Large intestine (tissue), 12 donors: ENCODE measurements at places on chromosomes 3 and 15.

DNA sequence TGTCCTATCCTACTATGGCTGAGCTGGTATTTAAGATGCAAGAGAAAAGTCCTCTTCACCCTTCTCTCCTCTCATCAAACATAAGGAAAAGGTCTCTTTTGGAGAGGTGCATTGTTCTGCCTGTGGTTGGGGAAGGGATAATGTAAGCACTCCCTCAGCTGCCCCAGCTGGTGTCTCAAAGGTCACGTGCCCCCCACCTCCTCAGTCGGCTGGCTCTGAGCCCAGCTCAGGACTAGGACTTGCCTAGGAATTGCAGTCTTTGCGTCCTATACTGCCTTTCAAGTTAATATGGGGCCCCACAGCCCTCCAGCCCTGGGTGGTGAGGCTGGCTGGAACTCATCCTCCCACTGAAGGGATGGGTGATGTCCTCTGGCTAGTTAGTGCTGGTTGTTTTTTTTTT, 29.7 kb downstream of the OR4F15 start:
- no peak for DNase-seq

DNA sequence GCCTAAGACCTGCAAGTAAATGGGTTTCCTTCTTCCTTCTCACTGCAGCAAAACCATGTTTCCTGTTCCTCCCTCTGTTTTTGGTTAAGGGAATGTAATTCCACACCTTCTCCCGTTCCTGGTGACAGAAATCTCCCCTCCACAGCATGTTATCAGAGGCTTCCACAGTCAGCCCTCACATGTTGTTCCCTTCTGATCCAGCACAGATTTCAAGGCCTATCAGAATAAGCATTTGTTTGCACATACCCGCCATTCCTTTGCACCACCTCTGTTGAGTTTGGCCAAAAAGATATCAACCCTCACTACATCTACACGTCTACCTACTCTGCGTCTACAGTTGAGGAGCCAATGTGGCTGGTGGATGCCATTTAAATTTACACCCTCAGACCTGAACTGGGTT, 113.9 kb upstream of the GRM7 start:
- peak; percentile 2 for DNase-seq

- DNase-seq, result no peak
Measured at GRCh38 chr3:117476572-117476971, 767.0 kb downstream of the TUSC7 start.

- no peak for DNase-seq
Measured at GRCh38 chr3:59106085-59106648, 56.3 kb upstream of the CFAP20DC start.

DNA sequence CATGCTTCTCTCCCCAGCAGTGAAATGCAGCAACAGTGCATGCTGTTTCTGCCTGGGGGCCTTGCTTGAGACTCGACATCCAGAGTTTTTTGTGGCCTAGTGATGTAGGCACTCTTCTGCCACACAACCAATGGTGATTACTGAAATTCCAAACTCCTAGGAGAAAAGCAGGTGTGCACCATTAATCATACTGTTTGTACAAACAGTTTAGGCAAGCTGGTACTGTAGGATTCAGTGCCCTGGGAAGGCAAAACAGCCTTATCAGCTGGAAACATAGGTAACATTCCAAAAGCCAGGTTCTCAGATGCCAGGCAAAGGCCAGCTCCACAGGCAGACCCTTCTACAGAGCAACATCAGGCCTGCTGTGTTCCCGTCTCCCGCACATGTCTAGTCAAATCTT, 17.5 kb upstream of the RBP1 start:
- DNase-seq, result no peak

GRCh38 chr3:152742368-152743347, 92.3 kb upstream of the P2RY1 start:
- DNase-seq, result no peak

DNA sequence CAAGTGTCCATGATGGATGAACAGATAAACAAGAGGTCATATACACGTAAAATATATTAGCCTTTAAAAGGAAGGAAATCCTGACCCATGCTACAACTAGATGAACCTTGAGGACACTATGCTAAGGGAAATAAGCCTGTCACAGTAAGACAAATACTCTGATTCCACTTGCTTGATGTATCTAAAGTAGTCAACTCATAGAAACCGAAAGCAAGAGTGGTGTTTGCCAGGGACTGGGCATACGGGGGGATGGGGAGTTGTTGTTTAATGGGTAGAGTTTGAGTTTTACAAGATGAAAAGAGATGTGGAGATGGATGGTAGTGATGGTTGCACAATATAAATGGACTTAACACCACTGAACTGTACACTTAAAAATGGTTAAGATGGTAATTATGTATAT, 65.4 kb downstream of the C3orf70 start:
- no peak for DNase-seq

DNA sequence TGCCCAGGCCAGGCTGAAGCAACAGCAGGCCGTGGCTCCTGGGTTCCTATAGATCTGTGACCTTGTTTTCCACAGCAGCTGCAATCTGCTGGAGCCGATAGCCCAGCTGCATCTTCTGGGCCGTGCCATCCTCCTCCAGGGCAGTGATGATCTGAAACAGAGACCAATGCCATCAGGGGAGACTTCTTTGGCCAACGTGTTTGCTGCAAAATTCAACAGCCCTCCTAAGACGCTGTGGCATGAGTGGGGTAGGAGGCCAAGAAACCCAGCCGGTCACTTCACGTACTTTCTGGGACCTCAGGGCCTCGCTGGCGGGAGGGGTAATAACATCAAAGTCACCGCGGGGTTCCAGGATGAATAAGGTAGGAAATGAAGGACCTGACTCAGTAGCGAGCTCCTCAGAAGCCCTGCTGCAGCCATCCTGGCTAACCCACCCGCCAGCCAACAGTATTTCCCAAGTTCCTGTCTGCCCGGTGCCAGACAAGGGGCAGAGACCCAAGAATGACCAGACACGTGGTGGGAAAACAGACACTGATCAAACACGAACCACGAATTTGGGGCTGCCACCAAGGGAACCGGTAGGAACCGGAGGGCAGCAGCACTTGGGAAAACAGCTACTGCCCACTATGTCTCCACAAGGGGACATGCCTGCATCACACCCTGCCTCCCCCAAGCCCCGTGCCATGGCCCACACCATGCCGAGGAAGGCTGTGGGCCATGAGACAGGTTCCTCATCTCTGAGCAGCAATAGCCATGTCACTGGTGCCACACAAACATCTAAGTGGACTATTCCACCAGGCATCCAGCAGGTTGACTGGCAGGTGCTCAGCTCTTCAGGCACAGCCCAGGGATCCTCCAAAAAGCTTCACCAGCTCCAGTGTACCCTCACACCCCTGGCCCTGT, 25.2 kb downstream of the PLXNB1 start:
- no peak for DNase-seq

- no peak for DNase-seq
Measured at GRCh38 chr3:168548719-168549118, 453.0 kb upstream of the GOLIM4 start.

DNA sequence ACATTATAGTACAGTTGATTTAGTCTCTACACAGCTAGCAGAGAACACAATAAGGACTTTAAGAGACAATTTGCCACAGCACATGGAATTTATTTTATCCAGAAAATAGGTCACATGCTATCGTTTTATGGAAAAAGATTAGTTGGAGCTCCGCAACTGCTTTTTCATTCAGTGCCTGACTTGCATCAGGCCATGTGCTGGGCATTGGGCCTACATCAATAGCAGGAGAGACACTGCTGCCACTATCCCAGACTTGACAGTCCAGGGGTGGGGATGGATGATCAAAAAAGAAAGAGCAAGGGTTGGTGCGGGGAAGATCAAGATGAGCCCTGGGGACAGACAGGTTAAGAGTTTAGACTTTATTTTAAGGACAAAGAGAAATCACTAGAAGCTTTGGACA, 75.2 kb upstream of the C3orf80 start:
- no peak for DNase-seq

GRCh38 chr3:49273825-49274532, 3.1 kb downstream of the C3orf62 start:
- no peak for DNase-seq

- DNase-seq, result no peak
Measured at GRCh38 chr3:136626493-136626892, 125.7 kb downstream of the STAG1 start.

- DNase-seq, result no peak
Measured at GRCh38 chr3:159739969-159740368, 248.7 kb upstream of the IL12A start.

- no peak for DNase-seq
Measured at GRCh38 chr3:182843478-182843877, 50.2 kb downstream of the ATP11B start.

GRCh38 chr15:25677719-25678499, 185.2 kb downstream of the ATP10A start:
- no peak for DNase-seq

GRCh38 chr3:56207922-56208321, 260.3 kb downstream of the ERC2 start:
- no peak for DNase-seq

GRCh38 chr3:142118911-142119310, 30.4 kb downstream of the TFDP2 start:
- peak; percentile 4 for DNase-seq

DNA sequence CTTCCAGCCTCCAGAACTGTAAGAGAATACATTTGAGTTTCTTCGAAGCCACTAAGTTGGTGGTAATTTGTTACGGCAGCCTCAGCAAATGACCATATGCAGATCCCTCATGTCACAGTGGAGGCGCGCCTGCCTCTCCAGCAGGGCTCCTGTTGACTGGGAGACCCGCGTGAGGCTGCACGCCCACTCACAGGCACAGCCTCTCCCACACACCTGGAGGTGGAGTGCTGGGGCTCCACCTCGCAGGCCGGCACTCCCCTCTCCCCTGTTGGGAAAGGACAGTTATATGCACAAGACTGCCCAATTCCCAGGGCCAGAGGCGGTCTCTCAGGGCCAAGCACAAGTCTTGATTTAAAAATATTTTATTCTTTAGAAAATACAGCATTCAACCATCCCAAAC, 2.8 kb upstream of the TLR9 start:
- no peak for DNase-seq

DNA sequence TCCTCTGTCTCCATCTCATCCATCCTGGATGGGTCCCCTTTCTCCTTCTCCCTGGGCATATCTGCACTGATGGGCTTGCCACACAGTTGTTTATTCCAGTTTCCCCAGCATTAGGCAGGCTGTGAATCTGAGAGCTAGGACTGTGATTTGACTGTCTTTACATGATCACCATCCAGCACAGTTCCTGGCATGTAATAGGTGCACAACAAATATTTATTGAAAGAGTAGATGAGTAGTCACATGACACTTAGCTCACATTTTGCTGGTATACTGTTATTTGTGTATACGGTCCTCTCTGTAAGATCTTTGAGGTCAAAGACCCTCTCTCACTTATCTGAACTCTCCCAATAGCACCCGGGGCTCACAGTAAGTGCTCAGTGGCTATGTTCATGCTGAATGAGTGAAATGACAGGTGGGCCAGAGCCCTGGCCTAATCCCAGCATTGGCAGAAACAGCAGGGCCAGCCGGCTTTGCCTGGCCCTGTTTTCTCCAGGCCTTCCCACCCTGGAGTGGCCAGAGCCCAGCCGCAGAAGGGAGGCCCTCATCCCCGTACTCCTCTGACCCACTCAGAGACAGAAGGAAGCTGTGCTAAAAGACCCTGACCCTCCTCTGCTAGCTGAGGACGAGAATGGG, 16.2 kb upstream of the BAHD1 start:
- no peak for DNase-seq

DNA sequence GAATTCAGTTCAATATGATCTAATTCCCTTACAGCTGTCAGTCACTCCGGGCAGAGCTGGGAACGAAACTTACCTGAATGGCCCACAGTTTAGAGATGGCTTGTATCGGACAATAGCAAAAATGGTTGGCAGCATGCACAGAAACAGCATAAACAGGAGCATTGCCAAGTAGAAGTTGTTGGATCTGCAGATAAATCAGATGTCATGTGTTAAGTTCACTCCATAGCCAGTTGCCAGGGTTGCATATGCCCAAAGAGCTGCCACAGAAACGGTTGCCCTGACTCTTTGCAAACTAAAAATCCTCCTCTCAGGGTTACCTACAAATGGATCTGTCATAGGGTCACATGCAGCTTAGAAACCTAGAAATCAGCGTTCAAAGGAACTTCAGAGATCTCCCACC, 15.4 kb upstream of the STARD5 start:
- no peak for DNase-seq

DNA sequence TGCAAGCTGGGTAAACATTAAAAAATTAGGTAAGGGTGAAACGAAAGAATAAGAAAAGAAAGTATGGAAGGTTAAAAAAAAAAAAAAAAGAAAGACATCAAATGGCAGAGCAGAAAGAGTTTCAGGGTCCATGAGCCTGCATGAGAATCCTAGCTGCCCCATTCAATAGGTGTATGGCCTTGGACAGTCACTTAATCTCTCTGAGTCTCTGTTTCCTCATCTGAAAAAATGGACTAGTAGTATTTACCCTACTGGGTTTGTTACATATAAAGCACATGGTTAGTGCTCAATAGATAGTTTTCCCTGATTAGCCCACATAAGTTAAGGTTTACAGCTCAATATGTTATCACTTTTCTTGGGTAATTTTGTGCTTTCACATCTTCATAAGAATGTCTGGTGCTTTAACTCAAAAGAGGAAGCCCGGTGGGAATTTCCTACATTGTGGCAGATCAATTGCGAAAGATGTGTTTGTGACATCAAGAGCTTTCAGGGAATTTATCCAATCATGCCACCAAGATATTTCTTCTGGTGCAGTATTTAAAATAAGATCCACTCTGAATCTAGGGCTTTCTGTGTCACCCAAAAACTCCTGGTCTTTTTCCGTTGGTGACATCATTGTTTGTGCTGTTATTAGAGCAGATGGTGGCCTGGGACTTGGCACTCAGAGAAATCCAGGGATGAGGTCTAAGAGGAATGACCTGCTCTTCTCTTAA, 57.2 kb upstream of the UBE2E1 start:
- no peak for DNase-seq

- DNase-seq, result peak; percentile 45
Measured at GRCh38 chr3:13884851-13885703, 5.2 kb upstream of the WNT7A start.

- no peak for DNase-seq
Measured at GRCh38 chr3:155418407-155418806, 124.9 kb upstream of the STRIT1 start.
